SK-MEL-5 (cell line): ENCODE measurements at places on chromosomes 7 and 10. TPM values are rescaled to one million over a fixed set of nuclear protein-coding genes. Genes with fewer than 3 reads are reported as not detected.

SAMD9L gene
- total RNA-seq: 2.4 and 3.3 TPM in 2 replicates

FAM237B gene
- not detected in 2 replicates for total RNA-seq

TRIM56 gene
- 6.9 and 7.5 TPM in 2 replicates for total RNA-seq

KLF14 gene
- total RNA-seq: 0.69 and 1.0 TPM in 2 replicates

SFXN2 gene
- 2.3 and 5.0 TPM in 2 replicates for total RNA-seq

CALCR gene
- total RNA-seq: 0.08 TPM in 1 of 2 replicates, not detected in the other

SPDYE9 gene
- total RNA-seq: not detected in 2 replicates

SGMS1 gene
- total RNA-seq: 5.8 and 8.3 TPM in 2 replicates
